ENCODE measurements at places on chromosomes 2 and 18.

DNA sequence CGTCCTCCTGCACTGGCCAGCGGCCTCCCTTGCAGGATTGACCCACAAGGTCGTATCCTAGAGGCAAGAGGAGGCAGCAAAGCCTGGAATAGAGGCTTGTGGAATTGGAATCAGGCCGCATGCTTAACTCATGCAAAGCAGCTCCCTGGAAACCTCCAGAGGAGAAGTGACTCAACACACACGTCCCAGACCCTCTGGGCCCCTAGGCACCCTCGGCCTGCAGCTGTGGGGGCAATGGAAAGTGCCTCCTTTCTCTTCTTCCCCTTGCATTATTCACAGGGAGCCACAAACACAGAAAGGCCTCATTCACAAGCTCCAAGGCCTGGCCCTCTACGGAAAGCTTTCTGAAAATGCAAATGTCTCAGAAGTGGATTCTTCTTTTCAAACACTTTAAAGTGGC is 19.6 kb downstream of the SPATA3 start:
- no peak for DNase-seq

GRCh38 chr18:50802141-50802540 is 17.7 kb downstream of the MRO start:
- no peak for DNase-seq

- DNase-seq = no peak
Measured at GRCh38 chr18:46042571-46043123, 29.4 kb downstream of the PSTPIP2 start.

DNA sequence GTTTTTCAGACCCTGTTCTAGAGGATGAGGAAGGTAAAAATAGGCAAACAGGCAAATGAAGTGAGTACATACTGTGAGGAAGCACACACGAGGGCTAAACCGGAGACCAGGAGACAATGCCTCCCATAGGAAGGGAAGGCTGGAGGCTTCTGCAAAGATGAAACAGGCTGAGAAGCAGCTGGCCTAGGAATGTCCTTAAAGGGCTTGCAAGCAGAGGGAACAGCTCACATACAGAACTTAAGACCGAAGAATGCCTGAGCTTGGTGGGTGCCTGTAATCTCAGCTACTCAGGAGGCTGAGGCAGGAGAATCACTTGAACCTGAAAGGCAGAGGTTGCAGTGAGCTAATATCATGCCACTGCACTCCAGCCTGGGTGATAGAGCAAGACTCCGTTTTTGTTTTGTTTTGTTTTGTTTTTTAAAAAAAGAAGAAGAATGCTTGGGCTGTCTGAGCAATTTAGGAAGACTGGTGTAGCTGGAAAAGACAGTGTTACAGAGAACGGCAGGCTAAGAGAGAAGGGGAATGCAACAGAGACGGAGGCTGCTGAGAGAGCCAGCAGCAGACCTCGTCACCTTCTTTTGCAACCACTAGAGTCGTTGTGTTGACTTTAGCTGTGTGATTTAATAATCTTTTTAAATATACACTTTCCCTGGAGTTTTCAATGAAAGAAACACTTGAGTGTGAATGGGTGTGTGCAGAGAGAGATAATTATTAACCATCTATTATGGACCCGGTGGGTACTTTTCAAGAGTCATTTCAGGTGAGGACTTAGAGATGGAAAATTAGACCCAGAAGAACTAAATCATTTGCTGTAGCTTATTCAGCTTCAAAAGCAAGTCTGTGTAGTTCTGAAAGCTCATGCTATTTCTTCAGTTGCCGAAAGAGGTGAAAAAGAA is 232.8 kb downstream of the GALR1 start:
- no peak for DNase-seq

DNA sequence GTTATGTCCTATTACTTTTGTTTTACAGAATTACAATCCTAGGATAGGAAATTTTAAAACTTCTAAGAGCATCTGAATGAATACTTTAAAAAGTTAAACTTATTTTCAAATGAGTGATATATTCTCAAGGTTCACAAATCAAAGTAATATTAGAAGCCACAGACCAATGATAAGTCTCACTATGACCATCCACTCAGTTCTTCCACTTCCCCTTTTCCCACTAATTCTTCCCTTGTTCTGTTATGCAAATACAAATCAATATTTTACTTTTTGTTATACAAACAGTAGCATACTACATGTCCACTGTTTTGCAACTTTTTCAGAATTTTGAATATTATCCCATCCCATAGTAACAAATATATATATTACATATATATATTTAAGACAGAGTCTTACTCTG is 20.2 kb downstream of the USP37 start:
- DNase-seq = no peak

DNA sequence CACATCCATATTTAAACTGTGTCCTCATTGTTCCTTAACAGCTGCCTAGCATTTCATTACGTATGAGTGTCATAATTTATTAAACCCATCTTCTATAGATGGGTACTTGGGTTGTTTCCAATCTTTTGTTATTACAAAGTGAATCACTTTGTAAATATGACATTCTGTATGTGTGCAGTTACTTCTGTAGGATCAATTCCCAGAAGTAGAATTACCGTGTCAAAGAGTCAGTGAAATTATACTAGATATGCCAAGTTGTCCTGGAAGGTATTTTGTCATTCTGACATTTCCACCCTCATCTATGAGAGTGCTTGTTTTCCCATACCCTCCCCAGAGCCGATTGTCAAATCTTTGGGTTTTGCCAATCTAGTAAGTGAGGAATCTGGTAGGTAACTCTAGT is 194.5 kb upstream of the APCDD1 start:
- DNase-seq = no peak

DNA sequence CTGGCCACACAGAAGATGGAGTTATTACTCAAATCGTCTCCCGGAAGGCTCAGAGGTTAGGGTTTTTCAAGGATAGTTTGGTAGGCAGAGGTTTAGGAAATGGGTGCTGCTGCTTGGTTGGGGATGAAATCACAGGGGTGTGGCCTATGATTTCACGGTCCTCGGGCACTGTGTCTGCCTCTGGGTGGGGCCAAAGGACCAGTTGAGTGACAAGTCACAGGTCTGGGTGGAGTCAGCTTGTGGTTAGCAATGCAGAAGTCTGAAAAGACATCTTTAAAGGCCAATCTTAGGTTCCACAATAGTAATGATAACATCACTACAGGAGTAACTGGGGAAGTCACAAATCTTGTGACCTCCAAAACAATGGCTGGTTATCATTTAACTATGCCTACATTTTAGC is 387.8 kb downstream of the ZNF521 start:
- DNase-seq = no peak

- DNase-seq = no peak
Measured at GRCh38 chr2:201774546-201774945, 6.2 kb downstream of the ALS2 start.

GRCh38 chr2:219500135-219500534 is 1.4 kb downstream of the GMPPA start:
- no peak for DNase-seq

GRCh38 chr2:3580449-3580848 is 5.4 kb downstream of the RPS7 start:
- no peak for DNase-seq

DNA sequence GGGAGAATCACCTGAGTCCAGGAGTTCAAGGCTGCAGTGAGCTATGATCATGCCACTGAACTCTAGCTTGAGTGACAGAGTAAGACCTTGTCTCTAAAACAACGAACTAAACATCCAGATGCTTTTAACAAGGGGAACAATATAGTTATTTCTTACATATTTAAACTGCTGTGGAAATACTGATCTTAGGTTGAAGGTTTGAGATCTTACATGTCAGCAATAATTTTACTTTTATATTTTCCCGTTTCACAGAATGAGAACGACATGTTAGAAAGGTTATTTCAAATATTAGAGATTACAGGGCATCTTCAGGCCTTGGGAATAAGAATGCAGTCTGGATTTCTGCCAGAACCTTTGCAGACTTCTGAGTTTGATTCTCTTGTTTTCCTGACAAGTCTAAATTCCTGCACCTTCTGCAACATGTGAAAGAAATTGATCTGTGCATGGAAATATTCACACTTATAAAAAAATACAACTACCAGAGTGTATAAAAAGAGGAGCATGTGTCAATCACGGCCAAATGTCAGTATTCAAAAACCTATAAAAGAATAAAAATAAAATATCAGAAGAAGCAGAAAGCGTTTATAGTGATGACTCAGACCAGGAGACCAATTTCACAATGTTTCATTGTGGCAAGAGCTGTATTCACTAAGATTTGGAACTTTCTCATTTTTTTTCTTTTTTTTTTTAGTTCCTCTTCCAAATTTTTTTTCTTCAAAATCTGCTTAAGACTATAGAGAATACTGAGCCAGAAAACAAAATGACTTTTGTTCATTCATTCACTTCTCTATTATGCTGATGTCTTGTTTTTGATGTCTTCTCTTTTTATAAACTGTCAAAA is 29.6 kb downstream of the COLEC12 start:
- DNase-seq = no peak

- DNase-seq = no peak
Measured at GRCh38 chr2:232662486-232663260, 29.3 kb downstream of the EFHD1 start.

DNA sequence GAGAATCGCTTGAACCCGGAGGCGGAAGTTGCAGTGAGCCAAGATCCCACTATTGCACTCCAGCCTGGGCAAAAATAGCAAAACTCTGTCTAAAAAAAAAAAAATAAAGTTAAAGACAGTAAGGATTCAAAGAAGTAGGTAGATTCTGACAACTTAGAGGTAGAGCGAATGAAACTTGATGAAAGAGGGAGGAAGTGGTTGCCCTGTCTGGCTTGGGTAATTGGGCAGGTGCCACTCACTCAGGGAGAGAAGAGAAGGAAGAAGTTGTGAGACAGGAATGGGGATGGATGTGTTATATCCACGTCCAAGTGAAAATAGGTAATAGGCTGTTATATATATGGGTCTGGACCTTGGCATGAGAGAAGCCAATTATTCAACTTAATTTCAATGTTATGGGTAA is 26.3 kb downstream of the NDC80 start:
- no peak for DNase-seq

- DNase-seq = no peak
Measured at GRCh38 chr2:233994151-233994550, 56.4 kb upstream of the SPP2 start.

DNA sequence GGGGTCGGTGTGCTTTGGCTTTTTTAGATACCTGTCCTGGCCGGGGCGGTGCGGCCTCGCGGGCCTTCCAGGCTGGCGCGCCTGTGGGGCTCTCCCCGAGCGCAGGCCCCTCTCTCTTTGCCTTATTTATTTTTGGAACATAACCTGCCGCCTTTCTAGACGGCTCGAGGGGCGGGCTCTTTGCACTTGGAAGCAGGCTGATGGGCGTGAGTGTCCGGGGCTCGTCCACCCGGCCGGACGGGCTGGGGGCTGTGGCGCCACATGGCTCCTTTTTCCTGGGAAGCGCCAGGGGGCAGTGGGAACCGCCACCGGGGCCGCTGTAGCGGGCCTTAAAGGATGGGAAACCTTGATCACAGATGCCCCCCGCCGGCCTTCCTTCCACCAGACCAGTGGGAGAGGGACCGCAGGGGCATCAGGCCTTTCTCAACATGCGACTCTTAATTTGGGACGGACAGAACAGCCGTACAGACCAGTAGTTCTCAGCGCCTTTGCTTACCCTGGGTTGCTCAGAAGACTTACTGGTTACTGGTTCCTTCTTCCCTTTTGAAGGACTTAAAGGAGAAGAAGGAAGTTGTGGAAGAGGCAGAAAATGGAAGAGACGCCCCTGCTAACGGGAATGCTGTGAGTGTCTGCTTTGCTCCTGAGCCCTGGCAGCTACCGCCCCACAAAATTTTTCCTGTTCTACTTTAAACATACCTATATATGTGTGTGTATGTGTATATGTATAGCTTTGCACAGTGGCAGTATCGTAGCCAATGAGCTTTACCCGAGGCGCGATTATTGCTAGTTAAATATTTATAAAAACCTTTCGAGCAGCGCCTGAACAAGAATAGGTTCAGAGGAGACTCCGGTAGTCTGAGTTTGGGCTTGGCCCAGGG is 2.7 kb downstream of the PTMA start:
- DNase-seq = no peak

DNA sequence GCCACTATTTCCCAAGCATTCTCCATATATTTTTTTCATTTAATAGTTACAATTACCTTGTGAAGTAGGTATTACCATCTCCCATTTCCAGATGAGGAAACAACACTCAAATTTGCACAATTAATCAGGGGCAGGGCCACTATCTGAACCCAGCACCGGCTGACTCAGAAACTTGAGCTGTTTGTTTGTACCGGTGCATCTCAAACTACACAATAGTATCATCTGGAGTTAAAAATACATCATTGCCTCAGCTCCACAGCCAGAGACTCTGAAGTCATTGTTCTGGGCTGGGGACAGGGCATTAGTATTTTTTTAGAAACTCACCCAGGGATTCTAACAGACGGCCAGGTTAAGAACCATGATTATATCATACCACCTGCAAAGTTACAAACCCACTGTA is 55.9 kb downstream of the CDCA7 start:
- DNase-seq = no peak

- no peak for DNase-seq
Measured at GRCh38 chr2:165147186-165148045, 56.4 kb downstream of the SCN3A start.

GRCh38 chr2:68916226-68916625 is 36.5 kb downstream of the GKN2 start:
- DNase-seq = no peak

DNA sequence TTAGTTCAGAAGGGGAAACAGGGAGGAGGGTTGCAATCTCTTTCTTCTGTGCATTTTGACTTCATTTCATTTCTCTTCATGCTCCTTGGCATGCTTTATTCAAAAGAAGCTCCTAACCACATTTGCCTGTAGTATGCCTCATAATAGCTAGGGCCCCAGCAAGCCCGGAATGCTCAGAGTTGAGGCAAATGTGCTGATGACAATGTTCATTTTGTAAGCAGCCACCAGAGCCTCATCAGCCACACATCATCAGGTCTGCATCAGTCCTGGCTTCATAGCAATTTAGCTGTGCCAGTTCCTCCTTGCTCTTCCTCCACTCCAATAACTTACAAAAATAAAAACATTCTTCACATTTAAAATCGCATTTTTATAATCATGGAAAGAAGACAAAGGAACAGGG is 65.4 kb upstream of the MMADHC start:
- no peak for DNase-seq

Data from NCI-H187 (cell line).